ENCODE measurements at places on chromosomes 2 and 18. TPM values are rescaled to one million over a fixed set of nuclear protein-coding genes. Genes with fewer than 3 reads are reported as not detected.

ARHGEF4 gene
- total RNA-seq = 8.8 TPM

NTSR2 gene
- not detected for total RNA-seq

SLC19A3 gene
- total RNA-seq = 2.4 TPM

TRIB2 gene
- total RNA-seq = 34.5 TPM

STPG4 gene
- total RNA-seq = not detected

GATA6 gene
- 32.7 TPM for total RNA-seq

ALLC gene
- not detected for total RNA-seq

CXCR1 gene
- total RNA-seq = 1.1 TPM

NETO1 gene
- total RNA-seq = 0.56 TPM

REEP1 gene
- 48.4 TPM for total RNA-seq

MOGAT1 gene
- not detected for total RNA-seq

CDKL4 gene
- total RNA-seq = 0.46 TPM

TTN gene
- total RNA-seq = 6.4 TPM

SLC16A14 gene
- total RNA-seq = 3.3 TPM

NYAP2 gene
- not detected for total RNA-seq

DNPEP gene
- 41.9 TPM for total RNA-seq

ATAD2B gene
- 28.8 TPM for total RNA-seq

POU3F3 gene
- total RNA-seq = not detected

CFAP65 gene
- not detected for total RNA-seq

RBKS gene
- total RNA-seq = 1.5 TPM

STARD6 gene
- total RNA-seq = not detected

SOX11 gene
- total RNA-seq = not detected
